CD4-positive, alpha-beta T cell treated with Interleukin-17A for 1 hour (primary cell): ENCODE measurements at places on chromosomes 6 and 20.

- DNase-seq, result no peak
These were observed 86.7 kb downstream of the PACRG start for GRCh38 chr6:162814426-162814973.

DNA sequence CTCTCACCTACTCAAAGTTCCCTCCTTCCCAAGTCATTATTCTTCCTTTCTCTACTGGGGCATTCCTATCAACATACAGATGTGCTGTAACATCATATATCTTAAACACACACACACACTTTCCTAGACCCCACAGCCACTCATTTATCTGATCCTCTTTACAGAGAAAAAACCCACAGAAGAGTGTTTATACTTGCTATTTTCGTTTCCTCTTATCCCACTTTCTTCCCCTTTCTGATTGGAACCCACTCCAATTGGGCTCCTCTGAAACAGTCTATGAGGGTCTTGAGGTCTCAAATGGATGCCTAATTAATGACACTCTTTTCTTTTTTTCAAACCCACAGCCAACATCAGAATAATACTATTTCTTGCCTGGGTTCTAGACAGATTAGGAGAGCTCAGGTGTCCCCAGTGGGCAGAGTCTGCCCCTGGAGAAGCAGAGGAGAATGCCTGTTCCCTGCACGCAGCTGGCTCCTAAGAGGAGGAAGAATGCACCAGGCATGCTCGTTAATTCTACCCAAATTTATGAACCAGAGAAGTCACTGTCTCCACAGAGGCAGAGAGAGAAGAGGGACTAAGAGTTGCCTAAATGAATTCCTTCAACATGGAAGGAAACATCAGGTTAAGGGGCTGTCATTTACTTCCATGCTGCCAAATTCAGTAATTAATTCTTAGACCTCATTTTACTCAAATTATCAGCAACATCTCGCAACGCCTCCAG, 65.9 kb downstream of the CRYBG1 start:
- no peak for DNase-seq

GRCh38 chr6:144302701-144303372, 17.7 kb downstream of the UTRN start:
- DNase-seq, result no peak

DNA sequence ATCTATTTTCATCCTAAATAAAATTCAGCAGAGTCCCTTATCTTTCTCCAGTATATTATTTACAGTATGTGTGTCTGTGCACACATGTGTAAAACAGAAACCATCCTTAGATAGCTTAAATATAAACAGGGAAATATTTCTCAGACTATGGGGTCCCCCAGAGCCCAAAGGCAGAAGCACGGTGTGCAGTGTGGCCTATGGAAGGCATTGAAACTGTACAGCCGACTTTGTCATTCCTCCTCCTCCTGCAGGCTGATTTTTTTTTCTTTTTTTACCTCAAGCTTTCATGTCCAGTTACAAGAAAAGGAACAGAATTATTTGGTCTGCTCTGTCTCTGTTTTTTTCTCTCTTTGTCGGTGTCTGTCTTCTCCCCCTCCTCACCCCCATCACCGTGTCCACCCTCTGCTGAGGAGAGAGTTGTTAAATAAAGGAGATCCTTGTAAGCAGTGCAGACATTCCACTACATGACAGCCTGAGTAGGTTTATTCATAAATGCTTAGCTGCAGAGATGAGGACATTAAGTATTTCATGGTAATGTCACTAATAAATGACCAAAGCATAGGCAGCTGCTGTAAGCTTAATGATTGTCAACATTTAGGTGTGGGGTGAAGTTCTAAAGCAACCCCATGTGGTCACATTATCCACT, 31.8 kb upstream of the SLC35D3 start:
- no peak for DNase-seq

DNA sequence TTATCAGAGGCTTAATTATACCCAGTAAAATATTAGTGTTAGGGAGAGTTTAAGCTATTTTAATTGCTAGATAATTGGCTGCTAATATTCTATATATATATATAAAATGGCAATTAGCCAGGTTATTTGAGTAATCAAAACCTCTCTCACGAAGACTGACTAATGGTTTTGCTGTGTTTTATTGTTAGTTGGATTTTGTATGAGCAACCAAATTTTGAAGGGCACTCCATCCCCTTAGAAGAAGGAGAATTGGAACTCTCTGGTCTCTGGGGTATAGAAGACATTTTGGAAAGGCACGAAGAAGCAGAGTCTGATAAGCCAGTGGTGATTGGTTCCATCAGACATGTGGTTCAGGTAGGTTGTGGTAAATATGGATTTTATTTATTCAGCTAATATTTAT, 102.2 kb downstream of the RTN4IP1 start:
- DNase-seq, result no peak

- DNase-seq, result no peak
These were observed 50.4 kb downstream of the GNAS-AS1 start for GRCh38 chr20:58800134-58800871.

DNA sequence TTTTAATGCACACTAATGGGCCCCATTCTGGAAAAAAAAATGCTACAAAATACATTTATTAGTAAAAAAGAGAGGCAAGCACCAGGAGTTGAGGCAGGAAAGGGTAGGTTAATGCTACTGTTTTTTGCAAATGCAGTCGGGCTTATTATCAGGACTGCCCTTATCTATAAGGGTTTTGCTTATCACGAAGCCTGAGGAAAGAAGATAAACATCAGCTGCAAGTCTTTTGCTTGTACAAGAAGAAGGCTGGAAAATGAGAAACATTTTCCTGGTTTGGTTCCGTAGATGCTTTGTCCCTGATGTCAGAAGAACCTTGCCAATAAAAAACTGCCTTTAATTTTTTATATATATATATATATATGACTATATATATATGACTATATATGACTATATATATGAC, 189.3 kb upstream of the VGLL2 start:
- no peak for DNase-seq

DNA sequence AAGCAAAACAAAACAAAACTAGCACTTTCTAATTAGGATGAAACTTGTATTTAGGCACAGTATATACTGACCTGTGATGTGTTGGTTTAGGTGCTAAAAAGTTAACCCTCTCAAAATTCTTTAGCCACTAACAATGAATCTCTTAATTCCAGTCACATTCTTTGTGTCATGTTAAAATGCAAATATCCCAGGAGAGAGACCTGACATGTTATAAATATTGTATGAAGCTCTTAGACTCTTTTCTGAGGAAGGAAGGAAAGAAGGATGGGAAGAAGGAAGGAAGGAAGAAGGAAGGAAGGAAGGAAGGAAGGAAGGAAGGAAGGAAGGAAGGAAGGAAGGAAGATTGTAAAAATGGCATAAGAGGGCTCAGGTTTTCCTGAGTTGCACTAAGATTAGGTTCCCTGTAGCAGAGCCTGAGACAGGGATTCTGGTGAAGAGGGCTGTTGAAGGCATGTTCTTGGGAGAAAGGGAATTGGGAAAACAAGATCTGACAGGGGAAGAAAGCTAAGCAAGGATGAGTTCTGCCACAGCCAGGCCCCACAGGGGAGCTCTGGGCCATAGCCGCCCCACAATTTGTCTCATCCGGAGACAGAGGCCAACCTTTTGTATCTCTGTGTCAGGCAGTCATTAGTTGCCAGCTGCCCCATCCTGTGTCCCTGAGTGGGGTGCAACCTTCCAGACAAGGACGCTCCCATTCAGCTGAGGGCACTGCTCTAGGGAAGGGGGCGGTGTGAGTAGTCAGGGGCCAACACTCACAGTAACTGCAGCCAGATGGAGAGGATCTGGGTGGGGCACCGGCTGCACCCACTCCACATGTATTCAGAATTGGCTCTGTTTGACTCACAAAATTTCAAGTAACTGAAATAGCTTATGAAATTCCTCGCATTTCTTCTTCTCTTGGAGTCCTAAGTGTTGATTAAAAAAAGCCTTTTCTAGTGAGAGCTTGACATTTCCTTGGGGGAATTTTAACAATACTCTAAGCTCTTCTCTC, 189.3 kb upstream of the ARG1 start:
- no peak for DNase-seq

- DNase-seq, result peak; percentile 94
These were observed at the start of gene TP53INP2 for GRCh38 chr20:34704177-34705007. Gene TP53INP2, plus strand, starts transcription at chr20:34704344. Its CDS starts 4,396 bp downstream, at chr20:34708740.

DNA sequence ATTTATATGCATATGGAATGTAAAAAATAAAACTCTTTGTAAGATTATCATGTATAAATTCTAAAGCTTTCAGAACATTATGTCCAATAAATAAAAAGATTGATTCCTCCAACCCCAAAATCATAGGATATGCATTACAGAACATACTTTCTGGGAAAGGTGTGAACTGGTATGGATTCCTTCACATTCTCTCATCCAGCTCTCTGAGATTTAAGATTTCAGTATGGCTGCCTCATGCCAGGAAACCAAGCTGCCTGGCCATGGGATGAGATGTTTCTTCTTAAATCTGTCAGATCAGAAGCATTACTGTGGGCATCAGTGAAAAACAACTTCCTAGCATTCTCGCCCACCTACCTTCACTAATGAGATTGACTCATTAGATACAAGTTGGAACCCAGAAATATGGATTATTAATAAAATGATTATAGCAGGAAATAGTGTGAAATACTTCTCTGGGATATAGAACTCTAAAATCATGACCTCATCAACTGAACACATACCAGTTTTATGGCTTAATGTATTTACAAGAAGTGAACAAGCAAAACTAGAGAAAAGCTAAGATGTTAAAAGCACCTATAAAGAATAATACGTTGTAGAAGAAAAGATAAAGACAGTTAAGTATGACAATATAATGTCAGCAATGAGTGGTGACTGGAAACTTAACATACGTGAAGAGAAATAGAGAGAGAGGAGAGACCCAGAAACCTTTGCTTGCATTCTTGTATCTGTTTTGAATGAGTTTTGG, 171.6 kb upstream of the PHACTR1 start:
- no peak for DNase-seq

- DNase-seq, result peak; percentile 12
These were observed 10.4 kb downstream of the DEFB129 start for GRCh38 chr20:237489-237888.

DNA sequence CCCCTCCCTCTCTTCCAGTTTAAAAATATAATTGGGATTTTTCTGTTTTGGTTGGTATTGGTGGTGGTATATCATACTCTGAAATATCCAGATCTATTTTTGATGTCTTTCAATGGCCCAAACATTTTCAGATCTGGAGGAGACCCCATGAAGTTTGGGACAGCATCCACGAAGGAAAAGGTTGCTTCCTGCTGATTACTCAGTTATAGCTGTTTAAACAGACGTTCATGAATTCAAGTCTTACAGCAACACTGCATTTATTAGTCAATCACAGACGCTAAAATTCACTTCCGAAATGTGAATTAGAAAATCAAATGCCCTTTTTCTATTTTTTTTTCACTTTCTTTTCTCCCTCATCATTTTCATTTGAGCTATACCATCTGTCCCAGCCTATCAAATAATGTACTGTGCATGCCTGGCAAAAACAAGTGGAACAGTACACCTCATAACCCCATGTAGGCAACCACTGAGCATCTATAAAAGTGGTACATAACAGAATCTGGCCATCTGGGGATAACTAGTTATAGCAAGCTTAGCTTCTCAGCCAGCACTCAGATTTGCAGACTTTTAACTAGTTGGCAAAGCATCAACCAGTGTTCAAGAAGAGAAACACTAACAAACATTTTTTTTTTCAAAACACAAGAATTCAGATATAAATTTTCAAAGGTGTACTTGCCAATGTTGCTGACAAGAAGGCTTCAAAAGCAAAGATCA, 124.5 kb downstream of the HIVEP2 start:
- DNase-seq, result peak; percentile 46

GRCh38 chr6:161268531-161269210, 5.2 kb downstream of the AGPAT4 start:
- DNase-seq, result no peak

DNA sequence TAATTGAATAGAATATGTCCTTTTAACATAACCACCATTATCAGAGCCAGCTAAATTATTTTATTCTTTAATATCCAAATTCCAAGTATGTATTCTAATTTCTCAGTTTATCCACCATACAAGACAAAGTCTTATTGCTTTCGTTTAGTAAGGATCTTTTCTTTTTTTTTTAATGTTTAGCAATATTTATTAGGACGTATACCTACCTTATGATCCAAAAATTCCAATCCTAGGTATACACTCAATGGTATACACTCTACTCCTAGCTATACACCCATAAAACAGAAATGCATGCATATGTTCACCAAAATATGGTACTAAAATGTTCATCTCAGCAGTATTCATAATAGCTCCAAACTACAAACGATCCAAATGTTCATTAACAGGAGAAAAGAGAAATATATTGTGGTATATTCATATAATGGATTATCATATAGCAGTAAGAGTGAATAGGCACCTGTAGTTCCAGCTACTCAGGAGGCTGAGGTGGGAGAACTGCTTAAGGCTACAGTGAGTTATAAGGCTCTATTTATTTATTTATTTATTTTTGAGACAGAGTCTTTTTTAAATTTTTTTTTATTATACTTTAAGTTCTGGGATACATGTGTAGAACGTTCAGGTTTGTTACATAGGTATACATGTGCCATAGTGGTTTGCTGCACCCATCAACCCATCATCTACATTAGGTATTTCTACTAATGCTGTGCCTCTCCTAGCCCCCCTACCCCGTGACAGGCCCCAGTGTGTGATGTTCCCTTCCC, 17.3 kb downstream of the TNFAIP3 start:
- DNase-seq, result peak; percentile 70

DNA sequence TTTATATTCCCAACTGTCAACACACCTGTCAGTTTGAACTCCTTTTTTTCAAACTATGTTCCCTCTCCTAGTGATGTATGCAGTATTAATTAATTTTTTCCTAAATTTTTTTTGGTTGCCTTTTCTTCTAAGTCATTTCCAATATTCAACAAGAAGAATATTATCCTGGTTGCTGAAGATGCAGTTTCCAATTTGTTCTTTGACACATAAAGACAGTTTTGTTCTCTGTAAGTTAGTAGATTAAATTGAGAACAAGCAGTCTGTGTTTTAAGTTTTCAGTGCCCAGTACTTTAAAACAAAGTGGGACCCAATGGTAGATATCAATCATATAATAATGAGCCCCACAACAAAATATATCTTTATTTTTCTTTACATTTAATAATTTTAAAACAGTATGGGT, 47.3 kb downstream of the GJA1 start:
- DNase-seq, result no peak

GRCh38 chr6:30113003-30113759, at the start of gene TRIM31:
Gene TRIM31, minus strand, starts transcription at chr6:30113090. Its CDS starts 285 bp downstream, at chr6:30112805.
- no peak for DNase-seq
